NCI-H460 (cell line): ENCODE measurements at places on chromosomes 5 and 9. TPM values are rescaled to one million over a fixed set of nuclear protein-coding genes. Genes with fewer than 3 reads are reported as not detected.

Gene IRX2
- 30.6 and 33.9 TPM in 2 replicates for total RNA-seq

Gene SEC16A
- total RNA-seq: 26.3 and 29.2 TPM in 2 replicates

Gene RFESD
- total RNA-seq: 8.9 and 9.4 TPM in 2 replicates

DNA sequence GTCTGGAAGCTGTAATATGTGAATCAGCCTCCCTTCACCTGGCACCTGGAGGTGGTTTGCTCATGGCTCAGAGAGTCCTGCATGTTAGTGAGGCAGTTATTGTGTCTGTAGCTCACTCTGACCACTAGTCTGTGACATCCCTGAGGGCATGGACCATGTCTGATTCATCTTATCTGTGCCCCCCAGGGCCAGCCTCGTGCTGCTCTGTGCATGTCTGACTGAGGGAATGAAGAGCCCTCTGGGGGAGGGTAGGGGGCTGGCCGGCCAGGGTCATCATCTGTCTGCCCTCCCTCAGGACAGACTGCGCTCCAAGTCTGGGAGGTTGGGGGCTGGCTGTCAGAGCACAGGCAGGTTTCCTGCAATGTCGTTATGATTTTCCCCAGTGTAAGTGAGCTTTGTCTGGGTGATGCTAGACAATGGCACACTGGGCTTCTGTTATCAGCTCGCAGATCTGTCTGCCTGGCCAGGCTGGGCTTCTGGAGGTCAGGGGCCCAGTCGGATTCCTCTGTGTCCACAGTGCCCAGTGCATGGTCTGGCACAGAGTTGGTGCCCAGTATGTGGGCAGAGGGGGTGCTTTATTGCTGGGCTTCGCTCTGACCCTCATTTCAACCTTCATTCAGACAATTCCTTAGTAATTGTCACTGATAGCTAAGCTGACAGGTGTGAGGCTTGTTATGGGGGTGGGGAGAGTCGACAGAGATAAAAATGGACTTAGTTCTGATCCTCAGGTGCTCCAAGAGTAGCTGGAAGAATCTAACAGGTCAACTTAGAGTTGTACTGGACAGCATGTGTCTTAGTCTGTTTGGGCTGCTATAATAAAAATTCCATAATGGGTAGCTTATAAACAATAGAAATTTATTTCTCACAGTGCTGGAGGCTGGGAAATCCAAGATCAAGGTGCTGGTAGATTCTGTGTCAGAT, 85.7 kb upstream of the SHB start:
- DNase-seq: no peak

- no peak for DNase-seq
Observed at GRCh38 chr5:101580591-101580990, 677.5 kb upstream of the ST8SIA4 start.

DNA sequence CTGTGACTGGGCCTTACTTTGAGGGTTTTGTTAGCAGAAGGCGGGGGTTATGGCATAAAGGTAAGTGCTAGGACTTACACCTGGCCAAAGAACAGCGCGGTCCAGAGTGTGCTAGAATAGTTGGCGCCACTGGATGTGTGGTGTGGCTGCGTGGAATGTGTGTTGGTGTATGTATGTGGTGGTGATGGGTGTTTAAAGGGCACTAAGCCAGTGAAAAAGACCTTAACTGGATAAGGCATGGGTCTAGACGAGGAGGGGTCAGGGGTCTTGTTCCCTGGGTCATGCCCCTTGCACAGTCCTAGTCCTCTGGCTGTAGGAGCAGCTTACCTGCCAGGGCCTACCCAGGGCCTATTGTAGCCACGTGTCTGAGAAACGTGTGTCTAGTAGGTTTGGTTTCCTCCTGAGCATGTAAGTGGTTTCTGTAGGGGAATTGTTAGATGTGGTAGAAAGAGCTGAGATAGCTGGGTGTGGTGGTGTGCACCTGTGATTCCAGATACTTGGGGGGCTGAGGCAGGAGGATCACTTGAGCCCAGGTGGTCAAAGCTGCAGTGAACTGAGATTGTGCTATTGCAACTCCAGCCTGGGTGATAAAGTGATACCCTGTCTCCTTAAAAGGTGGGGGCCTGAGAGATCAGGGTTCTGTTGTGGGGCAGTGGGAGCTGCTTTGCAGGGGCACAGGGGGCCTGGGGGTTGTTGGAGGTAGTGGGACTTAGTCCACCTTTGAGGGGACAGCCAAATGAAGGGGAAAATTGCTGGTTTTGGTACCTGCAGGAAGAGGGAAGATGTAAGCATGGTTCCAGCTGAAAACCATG, 55.2 kb downstream of the HSPA4 start:
- DNase-seq: no peak
